ENCODE measurements at places on chromosomes 2 and 18. TPM values are rescaled to one million over a fixed set of nuclear protein-coding genes. Genes with fewer than 3 reads are reported as not detected.

DNA sequence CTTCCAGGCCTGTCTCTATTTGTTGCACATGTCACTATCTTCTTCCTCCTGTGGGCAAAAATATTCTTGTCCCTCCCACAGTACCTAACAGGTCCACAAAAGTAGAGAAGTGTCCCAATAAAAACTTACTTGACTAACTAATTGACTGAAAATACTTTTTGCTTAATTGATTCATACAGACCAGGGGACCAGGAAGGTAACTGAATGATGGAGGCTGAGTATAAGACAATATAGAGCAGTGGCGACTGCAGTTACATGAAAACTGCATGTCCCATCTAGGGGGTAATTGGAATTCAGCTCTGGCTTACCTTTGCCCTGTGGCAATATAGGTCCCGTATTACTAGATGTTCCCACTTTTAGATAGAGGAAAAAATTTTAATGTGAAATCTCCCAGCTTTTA lies 112.9 kb upstream of the CREB1 start:
- DNase-seq, result no peak

- no peak for DNase-seq
These were observed 57.3 kb upstream of the ROCK1 start for GRCh38 chr18:21168880-21169279.

- DNase-seq, result no peak
These were observed 338.3 kb upstream of the NT5C1B start for GRCh38 chr2:18927525-18928232.

DNA sequence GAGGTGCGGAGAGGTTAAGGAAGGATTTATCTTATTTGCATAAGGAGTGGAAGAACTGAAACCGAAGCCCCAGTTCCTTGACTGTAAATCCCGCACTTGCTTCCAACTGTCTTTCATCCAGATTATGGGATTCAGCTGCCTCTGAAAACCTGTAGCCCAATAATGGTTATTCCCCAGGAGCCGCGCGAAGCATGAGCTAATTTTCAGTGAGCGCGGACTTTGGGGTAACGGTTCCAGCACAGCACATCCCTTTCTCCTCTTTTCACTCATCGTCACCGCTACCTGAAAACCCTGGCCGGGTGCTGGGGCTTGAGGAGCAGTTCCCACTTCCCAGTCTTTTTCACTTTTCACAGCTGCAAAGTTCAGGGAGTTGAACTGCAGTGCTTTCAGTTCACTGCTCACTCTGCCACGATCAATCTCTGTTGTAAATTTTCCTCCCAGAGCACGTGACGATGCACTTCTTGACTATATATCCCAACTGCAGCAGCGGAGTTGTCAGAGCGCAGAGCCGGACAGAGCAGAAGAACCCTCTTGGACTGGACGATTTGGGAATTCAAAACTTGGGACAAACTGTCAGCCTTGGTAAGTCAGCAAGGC lies at the start of gene KCNE4:
Gene KCNE4 (plus strand): TSS at position 498 of the 597 bp plus-strand sequence. CDS start 641 bp downstream, outside the sequence.
- no peak for DNase-seq

Gene B4GALT6
- 9.0 TPM for total RNA-seq
